Suppressor macrophage treated with lipopolysaccharide for 4 hours (primary cell): ENCODE measurements at places on chromosomes 12 and 14.

DNA sequence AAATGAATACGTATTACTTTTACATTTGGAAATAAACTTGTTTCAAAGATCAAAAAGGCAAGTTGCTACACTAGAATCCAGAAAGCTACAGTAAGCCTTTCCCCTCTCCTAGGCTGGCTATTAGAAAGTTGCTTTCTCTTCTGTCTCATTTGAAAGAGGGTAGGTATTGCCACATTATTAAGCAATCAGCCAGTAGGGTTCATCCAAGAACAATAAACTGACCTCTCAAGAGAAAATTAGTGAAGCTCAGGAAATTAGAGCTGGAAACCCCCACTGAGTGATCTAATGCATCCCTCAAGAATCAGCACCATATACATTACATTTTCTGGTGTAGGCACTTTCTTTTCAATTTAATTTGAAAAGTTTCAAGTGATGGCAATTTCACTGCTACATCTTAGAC is 4.5 kb upstream of the TMEM233 start:
- peak; percentile 51 for DNase-seq

DNA sequence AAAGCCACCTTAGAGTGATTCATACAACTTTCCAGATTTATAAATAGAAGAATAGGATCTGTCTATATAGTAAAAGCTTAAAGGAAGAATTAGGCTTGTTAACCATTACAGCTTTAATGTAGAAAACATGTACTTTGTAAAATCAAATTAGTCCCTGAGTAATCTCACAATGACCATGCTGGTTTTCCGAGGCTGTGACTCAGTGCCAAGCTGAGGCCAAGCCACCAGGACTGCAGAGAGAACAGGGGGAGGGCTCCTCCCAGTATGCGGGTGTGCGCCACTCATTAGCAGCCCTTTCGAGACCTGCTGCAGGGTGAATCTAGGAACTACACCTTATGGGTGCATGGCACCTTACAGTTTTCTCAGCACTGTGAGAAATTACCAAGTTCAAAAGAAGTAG is 167.0 kb downstream of the EFCAB11 start:
- no peak for DNase-seq

DNA sequence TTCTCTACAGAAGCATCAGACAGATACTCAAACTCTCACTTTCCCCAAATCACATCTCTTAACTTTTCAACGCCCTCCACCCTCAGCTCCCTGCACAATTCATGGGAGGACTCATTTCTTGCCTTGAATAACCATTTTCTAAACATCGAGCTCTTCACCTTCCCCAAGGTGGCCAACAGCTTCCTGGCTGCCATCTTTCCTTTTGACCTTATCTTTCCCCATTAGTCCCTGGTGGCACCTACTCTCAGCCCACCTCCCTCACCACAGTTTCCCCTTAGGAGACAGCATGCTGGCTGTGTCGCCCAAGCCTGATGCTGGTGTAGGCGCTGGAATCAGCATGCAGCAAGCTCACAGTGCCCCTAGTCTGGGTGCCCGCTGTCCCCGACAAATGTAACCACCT is 8.4 kb upstream of the OAS1 start:
- no peak for DNase-seq

DNA sequence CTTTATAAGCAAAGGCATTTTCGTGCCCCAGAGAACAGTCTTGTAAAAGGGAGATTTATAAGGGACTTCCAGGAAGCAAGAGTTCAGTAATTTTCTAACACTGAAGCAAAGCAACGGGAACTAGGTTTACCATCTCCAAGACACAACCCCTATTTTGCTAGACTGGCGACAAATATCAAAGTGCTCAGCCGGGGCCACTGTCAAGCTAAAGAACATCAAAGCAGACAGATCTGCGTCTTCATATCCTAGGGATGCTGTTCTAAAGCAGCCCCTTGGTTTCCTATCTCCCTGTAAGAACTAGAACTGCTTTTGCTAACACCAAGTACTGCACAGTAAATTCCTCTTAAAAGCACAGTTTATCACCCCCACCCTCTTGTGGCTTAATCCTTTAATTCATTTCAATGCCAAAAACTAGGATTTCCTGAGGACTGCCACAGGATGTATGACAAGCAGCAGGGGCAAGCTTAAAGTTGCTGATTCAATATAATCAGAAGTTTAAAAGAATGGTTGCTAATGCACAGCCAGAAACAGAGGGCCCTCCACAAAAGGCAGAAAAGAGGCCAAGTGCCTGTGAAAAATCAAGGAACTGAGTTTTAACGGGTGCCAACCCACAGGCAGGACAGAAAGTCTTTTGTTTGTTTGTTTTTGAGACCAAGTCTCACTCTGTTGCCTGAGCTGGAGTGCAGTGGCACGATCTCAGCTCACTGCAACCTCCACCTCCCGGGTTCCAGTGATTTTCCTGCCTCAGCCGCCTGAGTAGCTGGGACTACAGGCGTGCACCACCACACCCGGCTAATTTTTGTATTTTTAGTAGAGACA is 44.0 kb upstream of the ISM2 start:
- DNase-seq = peak; percentile 12

DNA sequence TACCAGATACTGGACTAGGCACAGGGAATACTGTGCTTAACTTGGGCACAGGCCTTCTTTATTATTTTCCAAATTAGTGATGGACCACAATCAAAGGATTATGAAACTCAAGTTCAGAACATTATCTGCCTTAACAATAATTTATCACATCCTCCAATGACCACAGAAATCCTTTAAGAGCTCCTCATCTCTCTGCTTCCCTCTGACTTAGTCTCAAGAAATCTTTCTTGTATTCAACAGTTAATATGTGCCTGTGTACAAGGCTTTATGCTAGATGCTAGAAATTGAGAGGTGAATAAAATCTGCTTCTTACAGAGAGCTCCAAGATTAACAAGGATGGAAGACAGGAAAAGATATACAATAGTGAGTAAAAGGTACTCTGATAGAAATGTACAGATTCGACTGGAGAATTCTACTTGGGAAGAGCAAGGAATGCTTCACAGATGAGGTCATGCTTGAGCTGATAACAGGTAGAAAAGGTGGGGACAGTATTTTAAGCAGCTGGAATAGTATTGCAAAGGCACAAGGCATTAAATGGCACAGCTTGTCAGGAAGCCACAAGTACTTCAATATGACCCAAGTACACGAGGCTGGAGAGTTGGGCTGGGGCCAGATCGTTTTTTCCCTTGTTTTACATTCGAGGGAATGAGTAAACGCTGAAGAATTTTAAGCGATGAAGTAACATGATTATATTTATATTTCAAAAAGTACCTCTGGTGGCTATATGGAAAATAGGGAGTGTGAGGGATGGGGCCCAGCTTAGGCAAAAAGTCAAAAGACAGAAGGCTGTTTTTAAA is 55.1 kb upstream of the ARID2 start:
- DNase-seq = no peak

DNA sequence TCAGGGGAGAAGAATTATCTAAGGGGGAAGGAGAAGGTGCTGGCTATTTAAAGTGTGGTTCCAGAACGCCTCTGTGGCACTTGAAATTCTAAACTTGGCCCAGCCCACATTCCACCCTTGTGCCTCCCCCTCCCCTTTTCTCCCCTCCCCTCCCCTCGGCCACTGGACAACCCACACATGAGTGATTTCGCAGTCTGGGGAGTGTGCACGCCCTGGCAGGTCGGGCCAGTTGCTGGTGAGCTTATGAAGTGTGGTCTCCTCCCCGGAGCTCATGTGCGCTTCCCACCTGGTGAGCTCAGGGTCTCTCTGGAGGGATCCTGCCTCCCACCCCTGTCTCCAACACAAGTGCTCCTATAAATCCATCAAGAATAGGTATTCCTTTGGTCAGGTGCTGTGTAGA is at the start of gene SLC6A13:
Gene SLC6A13, minus strand, starts transcription at position 20 of the 400 bp plus-strand sequence. CDS start 2,784 bp downstream, outside the sequence.
- no peak for DNase-seq

- peak; percentile 74 for DNase-seq
Measured at GRCh38 chr14:76908834-76909233, 82.6 kb downstream of the LRRC74A start.

DNA sequence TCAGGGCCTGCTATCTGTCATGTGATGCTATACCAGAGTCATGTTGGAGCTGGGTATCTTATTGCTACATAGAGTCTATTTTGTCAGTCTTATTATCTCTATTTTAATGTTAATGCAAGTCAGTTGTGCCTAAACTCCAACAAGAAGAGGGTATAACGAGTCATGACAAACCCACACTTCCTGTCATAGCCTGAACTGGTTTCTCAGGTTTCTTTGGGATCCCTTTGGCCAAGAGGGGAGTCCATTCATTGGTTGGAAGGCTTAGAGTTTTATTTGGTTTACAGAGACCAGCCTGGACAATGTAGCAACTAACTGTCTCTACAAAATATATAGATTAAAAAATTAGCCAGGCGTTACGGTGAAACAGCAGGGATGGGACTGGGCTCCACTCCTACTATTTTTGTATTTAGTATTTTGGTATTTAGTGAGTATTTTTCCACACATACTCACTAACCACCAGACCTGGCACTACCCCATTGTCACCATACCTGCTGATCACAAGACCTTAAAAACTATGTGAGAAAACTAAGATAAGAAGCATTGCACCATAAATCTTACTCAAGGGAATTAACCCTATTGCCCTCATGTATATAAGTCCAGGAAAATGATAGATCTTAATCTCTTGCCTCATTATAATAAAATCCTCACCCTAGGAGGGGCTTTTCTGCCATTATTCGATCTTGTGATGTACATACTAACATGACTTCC is 387.5 kb downstream of the IPO8 start:
- DNase-seq = no peak

DNA sequence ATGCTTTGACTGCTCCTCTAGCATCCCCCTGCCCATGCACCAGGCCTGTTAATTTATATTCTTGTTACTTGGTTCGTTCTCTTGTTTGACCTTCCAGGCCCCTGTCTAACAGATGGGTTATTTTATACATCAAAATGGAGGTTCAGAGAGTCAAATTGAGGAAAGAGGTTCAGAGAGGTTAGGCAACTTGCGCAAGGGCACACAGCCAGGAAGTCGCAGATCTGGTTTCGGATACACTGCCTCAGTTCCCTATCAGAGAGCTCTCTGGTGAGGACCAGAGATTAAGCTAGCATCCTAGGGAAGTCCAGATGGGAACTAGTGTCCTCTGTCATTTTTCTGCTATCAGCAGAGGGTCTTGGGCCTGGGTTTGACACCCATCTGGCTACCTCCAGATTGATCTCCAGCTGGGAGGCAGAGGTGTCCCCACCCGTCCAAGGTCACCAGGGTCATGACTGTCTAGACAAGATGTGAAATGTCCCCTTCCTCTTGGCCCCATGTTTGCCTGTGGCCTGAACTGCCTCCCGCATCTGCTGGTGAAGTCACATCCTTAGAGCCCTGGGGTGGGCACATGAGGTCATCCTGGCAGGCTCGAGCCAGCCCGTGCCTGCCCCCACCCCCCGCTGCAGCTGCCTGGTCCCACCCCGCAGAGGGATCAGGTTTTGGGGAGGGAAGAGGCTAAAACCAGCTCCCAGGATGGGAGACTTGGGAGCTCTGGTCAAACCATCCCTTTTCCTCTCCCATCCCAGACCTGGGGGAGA is 84.3 kb upstream of the NCOR2 start:
- DNase-seq = peak; percentile 48

- DNase-seq = no peak
Measured at GRCh38 chr14:57078054-57078453, 190.7 kb downstream of the EXOC5 start.

DNA sequence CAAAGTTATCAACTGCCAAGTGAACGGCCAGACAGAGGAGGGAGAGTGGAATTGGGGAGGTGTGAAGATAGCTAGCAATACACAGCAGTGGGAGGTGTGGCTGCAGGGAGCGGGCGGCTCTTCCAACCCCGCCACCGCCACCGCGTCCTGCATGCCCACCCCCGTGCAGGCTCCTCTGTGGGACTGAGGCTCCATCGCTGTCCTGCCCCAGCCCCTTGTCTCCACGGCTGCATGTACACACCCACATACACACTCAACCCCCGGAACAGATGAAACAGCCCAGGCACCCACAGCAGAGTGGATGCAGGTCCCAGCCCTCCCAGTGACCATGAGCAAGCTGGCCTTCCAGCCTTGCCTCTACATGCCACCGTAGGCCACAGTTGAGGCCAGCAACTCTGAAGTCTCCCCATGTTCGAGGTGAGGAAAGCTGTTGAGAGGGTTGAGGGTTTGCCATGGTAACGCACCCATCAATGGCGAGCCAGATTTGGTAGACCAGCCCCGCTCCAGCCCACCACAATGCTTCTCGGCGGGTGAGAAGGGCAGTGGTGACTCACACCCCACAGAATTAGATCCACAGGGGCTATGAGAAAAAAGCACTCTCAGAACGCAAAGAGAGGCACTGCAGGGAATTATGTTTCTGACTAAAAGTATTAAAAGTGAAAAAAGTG is 39.3 kb downstream of the PITPNM2 start:
- DNase-seq = no peak

- DNase-seq = peak; percentile 50
Measured at GRCh38 chr12:62934239-62934798, 631 bp downstream of the PPM1H start.

DNA sequence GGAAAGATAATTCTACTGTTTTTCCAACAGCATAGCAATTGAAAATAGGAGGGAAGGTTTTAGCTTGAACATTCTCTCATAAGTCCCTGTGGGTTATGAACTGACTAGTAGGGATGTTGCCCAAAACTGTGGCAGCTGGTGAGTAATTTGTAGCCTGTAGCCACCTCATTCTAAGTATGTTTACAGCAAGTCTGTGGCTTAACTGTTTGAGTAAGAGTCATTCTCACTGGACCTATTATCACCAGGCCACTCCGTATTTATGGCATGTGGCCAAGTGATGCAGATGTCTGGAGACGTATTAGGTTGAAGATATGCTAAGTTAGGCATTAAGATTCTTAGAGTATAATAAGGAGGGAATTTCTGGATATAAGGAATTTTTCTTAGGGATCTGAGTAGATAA is 458.3 kb downstream of the ETNK1 start:
- no peak for DNase-seq

GRCh38 chr12:24797901-24798300 is 151.0 kb downstream of the BCAT1 start:
- DNase-seq = no peak

DNA sequence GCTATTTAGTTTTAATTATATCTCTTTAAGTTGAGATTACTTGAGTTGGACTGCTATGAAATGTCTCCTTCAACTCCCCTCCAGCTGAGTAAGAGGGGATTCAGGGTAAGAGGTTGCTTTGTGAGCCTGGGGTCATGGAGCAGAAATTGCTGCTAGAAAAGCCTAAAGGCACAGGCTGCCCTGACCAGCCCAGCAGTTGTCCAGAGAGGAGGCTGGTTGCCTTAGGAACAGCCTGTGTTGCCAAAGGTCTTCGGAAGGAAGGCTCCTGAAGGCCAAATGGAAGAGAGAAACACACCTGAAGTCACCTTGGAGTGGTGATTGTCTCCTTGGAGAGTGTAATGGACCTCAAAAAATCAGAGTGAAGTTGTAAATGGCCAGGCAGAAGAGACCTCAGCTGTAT is 235.5 kb upstream of the PDE3A start:
- no peak for DNase-seq
